ENCODE measurements at places on chromosomes 3 and 15.
A peak's percentile ranks its signal among the peaks of the same experiment; 100 is the strongest.

- DNase-seq = no peak
Observed at GRCh38 chr3:98026425-98027084, 8.6 kb downstream of the GABRR3 start.

DNA sequence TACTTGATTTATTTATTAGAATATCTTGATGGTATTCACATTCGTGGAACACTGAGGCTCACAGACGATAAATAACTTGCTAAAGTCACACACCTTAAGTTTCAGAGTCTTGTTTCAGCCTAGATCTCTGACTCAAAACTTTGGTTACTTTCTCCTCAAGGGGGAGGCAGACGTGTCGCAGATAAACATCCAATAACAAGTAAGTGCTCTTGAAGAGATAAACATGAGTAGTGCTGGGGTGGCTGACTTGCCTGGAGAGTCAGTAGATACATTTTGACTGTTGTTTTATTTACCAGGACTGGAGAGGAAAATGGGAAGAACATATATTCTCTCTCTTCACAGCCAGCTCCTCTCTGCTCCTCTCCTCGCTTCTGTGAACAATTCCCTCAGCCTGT, 31.3 kb downstream of the FBXO45 start:
- no peak for DNase-seq

DNA sequence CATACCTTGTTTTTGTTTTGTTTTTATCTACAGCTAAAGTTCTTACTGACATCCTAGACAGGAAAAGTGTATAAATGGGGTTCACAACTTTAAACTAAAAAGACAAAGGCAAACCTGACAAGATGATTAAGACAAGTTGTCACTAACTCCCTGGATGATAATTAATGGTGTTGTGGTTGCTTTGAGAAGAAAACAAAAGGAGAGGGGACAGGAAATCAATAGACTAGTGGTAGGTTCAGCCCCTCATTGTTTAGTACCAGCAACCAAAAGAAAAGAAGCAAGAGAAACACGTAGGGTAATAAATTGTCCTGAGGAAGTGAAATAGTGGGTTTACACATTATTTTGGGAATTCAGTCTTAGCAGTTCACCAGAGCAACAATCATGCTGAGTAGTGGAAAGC, 78.8 kb downstream of the BFSP2 start:
- no peak for DNase-seq

GRCh38 chr3:69425249-69425648, 39.4 kb upstream of the FRMD4B start:
- no peak for DNase-seq

- DNase-seq = no peak
Observed at GRCh38 chr15:28933710-28934445, 48.1 kb downstream of the APBA2 start.

DNA sequence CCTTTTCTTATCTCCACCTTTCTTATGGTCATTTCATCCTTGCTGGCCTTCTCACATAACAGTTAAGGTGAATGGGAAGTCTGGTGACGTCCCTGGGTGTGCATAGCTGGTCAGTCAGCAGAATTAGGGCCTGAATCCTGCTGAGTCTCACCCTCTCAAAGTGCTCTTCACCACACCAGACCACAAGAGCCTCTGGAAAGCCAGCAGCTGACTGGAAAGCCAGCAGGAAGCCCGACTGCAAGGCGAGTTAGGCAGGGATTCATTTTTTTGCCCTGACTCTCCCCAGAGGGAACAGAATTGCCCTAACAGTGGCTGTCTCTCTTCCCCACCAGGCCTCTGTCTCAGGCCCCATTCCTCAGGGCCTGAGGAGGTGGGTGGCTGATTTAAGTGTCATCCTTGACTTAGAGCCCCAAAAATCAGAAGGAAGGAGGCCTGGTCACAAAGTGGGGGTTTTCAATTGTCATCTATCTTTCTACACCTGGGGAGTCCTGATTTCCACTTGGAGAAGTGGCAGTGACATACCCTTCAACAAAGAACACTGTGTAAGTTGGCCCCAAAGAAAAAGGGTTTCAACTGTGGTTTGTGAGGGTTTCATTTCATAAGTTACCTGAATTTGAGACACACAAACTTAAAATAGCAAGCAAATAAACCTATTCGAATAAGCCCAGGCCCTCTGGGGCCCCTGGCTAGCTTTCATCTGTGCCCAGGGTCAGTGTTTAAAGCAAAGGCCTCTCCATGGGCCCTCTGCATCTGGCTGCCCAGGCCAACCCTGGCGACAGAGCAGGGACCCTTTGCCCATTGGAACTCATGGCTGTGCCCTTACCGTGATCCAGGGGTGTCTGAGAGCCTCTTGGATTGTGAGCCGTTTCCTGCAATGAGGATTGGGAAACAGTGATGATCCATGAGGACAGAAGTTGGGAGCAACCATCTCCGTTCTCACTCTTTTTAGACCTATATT, 90.5 kb upstream of the HERC1 start:
- DNase-seq = no peak

- DNase-seq = no peak
Observed at GRCh38 chr15:73936181-73936580, 9.9 kb downstream of the LOXL1 start.

- no peak for DNase-seq
Observed at GRCh38 chr15:88878720-88879184, 16.6 kb downstream of the HAPLN3 start.

GRCh38 chr3:123893012-123893411, 8.9 kb upstream of the MYLK start:
- DNase-seq = no peak

DNA sequence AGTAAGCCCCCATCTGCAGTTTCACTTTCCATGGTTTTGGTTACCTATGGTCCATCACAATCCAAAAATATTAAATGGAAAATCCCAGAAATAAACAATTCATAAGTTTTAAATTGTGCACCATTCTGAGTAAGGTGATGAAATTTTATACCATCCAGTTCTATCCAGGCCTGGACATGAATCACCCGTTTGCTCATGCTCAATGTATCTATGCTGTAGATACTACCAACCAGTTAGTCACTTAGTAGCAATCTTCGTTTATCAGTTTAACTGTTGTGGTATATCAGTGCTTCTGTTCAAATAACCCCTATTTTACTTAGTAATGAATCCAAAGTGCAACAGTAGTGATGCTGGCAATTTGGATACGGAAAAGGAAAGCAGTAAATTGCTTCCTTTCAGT, 381.9 kb upstream of the AGTR1 start:
- DNase-seq = no peak

- no peak for DNase-seq
Observed at GRCh38 chr15:68415501-68416157, 16.3 kb downstream of the ITGA11 start.

DNA sequence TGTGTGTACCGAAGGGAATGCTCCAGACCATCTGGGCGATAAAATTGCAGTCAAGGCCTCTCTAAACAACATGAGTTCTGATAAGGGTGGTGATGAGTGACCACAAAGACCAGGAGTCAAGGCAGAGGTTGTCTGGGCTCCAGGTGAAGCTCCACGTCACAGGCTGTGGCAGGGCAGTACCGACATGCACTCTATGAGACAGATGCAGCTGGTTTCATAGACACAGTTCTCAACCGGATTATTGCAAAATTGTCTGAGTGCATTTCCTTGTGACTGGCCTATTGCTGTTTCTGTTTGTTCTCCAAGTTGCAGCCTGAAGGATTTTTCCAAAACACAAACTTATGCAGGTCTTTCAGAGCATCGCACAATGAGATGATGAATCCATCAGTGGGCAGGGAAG, 157.5 kb upstream of the HES1 start:
- no peak for DNase-seq

GRCh38 chr15:74410502-74410901, 23.3 kb downstream of the SEMA7A start:
- DNase-seq = no peak

DNA sequence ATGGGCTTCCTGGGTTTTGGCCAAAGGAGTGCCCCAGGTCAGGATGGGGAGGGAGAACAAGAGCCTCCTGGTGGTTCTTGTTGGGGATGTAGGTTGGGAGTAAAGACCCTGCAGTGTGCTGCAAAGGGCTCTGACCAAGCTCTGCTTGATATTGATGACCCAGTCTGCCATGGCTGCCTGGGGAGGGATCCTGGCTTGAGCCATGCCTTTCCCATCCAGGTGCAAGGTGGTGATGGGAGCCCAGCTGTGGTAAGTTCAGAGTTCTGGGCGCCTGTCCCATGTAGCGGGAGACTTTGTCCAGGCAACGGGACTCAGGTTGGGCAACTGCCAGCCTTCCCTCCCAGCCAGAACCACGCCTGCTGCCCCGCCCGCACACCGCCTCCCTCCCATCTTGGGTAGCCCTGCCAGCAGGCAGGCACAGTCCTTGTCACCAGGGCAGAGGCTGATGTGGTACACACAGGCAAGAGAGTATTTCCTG, 2.6 kb downstream of the GNAI2 start:
- peak; percentile 25 for DNase-seq

GRCh38 chr3:76958274-76958673, 81.6 kb upstream of the ROBO2 start:
- DNase-seq = no peak

DNA sequence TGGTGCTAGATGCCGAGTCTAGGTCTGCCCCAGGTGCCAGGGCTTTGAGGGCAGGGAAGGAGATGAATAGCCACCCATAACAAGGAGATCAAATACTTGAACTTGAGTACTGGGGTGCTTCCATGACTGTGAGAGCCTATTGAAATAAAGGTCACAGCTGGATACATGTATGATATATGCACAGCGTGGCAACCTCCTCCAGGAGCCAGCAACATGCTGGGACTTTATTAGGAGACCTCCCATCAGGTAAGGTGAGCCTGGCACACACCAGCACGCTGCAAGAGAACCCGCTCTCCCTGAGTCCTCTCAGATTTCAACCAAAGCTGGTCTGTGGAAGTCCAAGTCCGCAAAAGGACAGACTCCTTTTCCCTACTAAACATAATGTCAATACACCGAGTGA, 10.5 kb upstream of the HES1 start:
- DNase-seq = no peak

GRCh38 chr15:87597346-87598052, 659.0 kb downstream of the NTRK3 start:
- no peak for DNase-seq

DNA sequence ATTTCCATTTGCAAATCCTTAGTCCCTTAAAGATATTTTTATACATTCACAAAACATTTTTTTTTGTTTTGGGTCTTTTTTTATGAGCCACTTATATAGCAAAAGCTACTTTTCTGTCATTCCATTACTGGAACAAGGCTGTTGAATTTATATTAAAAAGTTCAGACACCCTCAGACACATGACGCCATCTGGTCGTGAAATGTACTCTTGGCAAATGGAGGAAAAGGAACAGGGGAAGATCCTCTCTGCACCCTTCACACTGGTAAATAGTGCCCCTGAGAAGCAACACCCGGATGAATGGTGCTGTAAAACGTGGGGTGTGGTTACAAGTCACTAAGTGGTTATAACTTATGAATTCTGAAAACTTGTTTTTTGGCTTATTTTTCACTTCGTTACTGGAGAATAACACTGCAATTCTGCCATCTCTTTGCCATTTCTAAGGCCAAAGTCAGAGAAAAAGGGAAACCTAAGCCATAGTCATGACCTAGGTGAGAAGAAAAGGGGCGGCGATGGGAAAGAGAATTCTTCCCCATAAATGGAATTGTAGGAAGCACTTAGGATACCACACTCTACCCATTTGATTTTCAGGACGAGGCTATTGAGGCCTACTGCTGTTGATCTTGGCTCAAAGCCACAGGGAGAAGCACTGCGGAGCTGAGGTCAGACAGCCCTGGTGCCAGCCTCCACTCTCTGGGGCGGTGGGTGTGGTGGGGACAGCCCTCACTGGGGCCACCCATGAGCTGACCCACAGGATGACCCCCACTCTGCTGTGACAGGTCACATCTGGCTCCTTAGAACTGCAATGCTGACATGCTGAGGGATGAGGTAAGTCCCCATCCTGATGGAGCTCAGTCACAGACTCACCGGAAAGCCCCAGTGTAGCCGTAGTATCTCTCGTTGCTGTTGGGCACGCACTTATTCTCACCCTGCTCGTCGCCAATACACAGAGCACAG, 21.9 kb downstream of the LTF start:
- DNase-seq = peak; percentile 7

- DNase-seq = no peak
Observed at GRCh38 chr15:35320911-35321310, 225.1 kb downstream of the DPH6 start.

DNA sequence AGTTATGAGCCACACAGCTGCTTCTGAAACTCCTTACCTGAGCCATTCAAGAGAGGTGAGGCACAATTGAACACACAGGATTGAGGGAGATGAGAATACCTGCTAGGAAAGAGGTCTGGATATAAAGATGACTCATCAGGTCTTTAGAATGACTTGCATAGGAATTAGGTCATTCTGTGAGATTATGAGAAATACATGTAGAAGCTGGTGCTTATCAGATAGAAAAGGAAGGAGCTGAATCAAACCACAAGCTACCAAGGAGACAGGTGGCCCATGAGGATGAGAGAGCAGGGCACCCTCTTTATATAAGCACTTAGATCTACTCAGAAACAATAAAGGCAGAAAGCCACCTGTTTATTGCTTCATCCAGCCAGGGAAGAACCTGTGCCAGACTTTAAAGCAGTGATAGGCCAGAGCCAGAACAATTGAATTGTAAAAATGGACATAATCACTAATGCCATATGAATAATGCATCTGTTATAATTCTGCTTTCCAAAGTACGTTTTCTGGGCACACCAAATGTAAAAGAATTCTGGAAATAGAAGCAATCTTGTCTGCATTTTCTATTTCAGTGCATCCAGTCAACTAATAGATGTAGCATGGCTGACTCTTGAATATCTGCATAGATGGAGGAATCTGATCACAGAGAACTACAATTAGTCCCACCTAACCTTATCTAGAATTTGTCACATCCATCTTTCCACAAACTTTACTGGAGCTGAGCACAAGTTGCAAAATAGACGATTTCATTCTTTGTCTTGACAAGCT, 74.9 kb downstream of the PIK3R4 start:
- DNase-seq = no peak

DNA sequence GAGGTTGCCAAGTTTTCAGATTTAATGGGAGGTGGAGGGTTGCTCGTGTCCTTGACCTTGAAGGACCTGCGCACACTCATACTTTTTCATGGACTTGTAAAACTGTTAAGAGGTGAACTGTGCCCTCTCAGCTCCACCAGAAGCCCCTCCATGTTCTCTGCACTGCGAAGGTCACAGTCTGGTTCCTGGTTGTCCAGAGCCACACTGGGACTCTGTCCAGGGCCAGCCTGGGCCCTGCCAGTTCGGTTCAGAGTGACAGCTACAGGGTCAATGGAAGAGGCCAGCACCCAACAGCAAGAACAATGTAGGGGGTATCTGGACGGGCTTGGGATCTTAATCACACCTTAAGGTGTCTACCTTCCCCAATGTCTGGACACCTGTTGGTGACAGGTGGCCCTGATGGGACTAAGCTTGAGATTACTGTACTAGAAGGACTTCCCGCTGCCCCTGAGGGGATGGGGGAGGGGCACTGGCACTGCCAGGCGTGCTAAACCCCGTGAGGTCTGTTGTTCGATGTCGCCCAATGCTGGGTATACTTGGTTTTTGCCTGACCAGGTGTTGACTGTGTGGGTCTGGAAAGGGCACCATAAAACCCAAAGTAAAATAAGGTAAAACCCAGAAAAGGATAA, 34.7 kb downstream of the GRK7 start:
- DNase-seq = no peak

DNA sequence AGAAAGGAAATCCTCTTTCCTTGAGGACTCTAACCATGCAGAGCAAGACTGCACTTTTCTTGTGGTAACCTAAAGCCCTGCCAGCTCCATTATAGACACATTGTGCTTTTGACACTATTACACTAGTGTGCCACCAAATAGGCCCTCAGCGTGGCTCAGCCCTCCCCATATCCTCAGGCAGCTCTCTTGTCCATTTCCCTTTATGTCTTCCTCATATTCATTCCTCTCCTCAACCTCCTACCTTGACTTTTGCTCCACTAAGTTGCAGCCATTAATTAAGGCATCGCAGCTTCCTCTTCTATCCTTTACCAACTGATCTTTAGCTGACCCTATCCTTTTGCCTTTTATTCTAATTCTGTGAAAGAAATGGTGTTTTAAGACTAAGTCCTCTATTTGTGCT, 3.7 kb downstream of the ATG7 start:
- DNase-seq = no peak
